ENCODE measurements at places on chromosomes 12 and 14.

DNA sequence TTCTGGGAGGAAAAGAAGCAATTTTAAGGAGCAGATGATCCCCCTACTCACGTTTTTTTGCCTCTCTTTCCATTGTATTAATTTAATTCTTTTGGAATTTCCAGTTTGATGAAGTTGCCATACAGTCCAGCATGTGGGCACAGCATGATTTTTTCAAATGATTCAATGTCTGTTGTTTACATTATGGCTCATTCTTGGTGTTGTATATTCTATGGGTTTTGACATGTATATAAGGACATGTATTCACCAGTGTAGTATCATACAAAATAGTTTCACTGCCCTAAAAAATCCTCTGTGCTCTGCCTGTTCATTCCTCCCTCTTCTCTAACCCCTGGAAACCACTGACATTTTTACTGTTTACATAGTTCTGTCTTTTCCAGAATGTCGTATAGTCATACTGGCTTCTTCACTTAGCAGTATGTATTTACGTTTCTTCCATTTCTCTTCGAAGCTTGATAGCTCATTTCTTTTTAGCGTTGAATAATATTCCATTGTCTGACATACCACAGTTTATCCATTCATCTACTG lies 13.3 kb upstream of the KLHDC2 start:
- DNase-seq = no peak

DNA sequence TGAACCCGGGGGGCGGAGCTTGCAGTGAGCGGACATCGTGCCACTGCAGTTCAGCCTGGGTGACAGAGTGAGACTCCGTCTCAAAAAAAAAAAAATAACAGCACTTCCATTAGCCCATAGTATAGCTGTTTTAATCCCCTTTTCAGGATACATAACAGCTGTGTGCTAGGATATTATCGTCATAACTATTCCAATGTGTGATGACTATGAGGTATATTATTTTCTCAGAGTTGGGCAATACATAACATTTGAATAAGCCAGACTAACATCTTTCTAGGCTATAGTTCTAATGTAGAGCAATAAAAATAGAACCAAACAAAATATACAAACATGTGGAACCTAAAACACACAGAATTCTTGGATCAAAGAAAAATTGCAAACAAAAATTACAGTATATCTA lies 57.1 kb downstream of the MARK3 start:
- no peak for DNase-seq

DNA sequence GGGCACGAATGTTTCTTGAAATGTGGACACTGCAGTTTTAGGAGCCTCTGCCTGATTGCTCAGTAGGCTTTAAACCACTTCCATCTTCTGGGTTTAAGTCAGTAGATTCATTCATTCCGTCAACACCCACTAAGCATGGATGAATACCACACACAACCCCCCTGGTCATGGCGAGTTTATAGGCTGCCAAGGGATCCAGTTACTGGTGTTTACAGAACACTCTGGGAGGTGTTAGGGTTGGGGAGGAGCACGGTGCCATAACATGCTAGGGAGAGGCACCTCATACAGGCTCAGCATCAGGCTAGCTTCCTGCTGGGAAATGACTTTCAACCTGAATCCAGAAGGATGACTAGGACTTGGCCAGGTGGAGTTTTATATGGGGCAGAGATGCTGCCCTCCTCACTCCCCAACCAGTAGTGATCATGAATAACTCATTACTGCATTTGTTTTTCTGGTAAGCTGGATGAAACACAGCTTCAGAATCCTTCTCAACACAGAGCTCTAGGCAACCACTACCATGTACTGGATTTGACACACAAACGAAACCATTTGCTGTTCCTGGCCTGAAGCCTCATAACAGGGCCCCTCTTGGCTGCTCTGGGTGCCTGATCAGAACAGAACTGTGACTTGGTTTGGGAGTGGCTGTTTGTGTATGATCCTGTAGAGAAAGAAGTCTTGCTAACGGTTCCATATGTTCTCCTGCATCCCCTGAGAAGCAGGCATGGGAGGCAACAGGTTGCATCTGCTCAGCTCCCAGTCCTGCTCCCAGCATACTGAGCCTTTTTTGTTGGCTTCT lies 47.9 kb downstream of the FBXW8 start:
- no peak for DNase-seq

DNA sequence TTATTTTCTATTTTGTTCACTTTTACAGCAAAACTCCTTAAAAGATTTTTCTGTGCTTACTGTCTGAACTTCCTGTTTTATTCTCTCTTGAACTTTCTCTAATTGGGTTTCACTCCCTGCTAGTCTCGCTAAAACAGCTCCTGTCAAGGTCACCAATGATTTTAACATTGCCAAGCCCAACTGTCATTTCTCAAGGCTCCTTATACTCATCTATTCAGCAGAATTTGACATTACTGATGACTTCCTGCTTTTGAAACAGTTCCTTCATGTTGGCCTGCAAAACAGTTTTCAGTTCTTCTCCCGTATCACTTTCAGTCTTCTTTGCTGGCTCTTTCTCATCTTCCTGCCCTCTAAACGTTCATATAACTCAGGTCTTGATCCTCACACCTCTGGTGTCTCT lies 268.5 kb upstream of the USP15 start:
- no peak for DNase-seq

DNA sequence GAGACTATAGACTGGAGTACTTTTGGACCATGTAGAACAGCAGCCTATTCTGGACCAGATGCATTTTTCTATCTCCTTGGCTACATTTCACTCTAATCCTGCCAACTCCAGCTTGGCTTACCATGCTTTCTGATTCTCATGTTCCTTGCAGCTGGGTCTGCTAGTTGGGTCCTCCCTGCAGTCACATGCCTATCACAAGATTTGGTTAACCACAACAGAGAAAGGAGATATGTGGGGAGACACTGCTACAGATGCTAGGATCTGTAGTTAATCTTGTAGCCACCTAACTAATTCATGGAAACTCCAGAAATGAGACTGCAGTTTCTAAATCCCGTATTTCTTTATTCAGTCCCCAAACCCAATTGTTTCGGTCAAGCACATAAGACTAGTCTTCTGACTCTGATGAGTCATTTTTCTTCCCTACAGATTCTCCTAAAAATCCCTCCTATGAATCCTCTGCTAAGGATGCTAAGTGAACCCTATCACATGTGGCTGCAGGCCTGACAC lies 410.6 kb downstream of the DAD1 start:
- DNase-seq = no peak

- no peak for DNase-seq
Measured at GRCh38 chr12:127416796-127417195, 850.2 kb upstream of the TMEM132C start.

DNA sequence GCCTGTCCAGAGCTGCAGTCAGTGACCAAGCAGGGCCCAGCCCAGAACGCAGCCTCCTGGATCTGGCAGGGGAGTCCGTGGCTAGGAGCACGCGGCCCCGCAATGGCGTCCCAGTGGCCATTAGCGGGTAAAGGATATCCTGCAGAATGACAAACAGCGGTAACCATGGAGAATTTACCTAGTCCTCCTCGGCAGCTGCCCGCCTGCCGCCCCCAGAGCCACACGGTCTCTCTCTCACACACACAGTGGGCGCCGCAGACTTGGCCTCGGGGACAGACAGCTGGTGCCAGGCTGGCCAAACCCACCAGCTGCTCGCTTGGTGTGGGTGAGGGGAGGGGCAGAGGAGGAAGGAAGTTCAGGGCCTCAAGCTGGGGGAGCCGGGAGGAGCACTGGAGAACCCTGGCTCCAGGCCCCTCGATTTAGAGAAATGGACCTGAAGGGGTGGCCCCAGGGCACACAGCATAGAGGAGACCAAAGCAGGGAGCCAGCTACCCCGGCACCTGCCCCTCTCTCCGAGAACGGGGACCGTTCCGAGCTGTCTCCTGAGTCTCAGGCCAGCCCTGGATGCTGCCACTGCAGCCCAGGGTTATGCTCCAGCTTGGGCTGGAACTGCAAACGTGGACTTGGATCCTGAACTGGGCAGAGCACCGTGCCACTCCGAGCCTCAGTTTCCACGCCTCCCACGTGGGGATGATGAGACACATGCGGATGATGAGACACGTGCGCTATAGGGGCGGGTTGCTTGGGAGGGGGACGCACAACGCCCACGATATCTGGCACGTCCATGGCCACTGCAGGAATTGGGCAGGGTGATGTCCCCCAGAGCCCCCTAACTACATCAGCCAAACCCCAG lies 3.4 kb downstream of the CDK2AP1 start:
- no peak for DNase-seq

DNA sequence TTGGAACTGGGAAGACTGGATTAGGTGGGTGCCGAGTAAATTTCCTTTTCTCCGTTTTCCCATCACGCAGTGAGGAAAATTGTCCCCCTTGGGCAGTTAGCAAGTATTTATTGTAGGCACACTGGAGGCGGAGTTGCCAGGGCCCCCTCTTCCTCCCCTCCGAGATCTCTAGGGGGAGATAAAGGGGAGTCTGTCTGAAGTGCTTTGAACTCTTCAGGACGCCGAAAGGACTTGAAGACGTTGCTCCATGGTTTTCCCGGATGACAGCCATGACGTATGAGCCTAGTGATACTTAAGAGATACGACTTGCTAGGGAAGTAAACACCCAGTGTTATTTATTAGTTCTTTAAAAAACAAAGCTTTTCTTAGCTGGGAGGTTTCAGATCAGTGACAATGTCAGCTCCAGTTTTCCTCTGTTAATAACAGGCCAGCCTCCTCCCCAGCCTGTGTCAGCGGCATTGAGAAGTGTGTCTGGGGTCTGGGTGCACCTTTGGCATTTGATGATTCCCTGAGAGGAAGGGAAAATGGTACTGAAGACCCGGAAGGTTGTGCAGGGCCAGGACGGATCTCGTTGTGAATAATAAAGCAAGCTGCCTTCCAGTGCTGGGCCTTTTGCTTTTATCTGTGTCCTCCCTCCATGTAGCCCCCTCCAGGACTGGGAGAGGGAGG lies 78.7 kb downstream of the TSPAN9 start:
- no peak for DNase-seq

DNA sequence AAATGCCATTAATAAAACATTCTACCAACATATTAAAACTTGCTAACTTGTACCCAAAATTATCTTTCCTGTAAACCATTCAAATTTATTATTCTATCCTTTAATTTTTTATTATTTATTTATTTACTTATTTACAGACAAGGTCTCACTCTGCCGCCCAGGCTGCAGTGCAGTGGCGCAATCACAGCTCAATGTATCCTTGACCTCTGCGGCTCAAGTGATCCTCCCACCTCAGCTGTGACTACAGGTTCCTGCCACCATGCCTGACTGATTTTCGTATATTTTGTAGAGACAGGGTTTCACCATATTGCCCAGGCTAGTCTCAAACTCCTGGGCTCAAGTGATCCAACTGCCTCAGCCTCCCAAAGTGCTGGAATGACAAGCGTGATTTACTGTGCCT lies 20.4 kb upstream of the LIN7A start:
- DNase-seq = no peak

GRCh38 chr12:111407377-111408115 lies 1.8 kb downstream of the SH2B3 start:
- no peak for DNase-seq

DNA sequence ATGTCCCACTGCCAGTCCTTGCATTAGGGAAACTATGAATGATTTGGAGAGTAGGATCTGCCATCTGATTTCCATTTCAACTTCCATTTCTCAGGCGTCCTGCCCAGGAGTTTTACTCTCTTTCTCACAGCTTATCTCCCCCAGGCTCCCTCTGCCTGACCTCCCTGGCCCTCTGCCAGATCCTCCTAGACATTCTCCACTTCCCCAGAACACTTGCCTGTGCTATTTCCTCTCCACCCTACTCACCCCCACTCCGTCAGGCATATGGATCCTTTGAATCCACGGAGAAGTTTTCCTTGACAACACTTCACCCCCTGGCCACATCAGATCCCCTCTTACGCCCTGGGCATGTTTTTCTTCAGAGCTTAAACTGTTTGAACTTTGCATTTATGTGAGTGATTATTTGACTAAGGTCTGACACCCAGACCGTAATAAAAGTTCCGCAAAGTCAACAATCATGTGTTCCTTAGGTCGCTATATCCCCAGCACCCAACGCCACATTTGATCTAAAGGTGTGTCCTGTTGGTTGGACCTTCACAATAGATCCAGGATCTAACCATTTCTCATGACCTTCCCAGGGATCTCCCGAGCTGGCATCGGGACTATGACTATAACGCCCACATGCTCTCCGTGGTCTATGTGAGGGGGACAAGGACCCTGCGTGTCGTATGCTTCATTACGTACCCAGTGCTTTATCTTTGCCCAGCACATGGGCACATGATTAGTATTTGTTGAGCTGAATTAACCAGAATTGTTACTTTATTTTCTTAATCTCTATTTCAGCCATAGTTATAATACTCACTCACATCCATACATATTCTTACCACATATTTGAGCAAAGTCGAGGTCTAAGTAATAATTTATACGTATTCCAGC lies 255.8 kb upstream of the FOXN3 start:
- no peak for DNase-seq

GRCh38 chr12:132354982-132355680 lies 25.7 kb upstream of the GALNT9 start:
- no peak for DNase-seq

DNA sequence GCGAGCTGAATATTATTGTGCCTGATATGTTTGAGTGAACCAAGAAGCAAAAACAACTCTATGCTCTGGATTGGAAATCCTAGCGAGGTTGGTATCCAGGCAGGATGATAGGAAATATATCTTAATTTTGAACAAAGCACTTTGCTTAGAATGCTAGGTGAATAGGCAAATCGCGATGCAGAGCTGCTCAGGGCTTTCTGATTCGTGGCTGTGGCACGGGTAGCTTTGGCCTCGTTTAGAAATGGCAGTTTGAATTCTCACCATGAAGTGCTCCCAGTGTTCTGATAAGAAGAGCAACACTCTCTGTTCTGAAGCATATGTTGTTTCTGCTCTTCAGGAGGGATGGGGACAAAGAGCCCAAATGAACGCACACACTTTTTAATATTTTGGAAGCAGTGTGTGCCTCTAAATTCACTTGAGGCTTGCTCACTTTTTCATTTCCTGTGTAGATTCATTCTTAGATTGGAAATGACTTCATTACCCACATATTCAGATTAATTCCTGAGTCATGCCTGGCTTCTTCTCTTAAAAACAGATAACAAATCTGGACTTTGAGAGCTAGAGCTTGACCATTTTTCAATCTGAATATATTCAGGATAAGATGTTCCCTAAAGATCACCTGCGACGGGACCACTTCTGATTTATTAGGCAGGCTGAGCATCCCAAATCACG lies 200.9 kb downstream of the RPAP3 start:
- DNase-seq = no peak

GRCh38 chr14:93715279-93715927 lies 72.9 kb downstream of the PRIMA1 start:
- DNase-seq = no peak
